ENCODE measurements at places on chromosomes 1 and 21.
A peak's percentile ranks its signal among the peaks of the same experiment; 100 is the strongest.

DNA sequence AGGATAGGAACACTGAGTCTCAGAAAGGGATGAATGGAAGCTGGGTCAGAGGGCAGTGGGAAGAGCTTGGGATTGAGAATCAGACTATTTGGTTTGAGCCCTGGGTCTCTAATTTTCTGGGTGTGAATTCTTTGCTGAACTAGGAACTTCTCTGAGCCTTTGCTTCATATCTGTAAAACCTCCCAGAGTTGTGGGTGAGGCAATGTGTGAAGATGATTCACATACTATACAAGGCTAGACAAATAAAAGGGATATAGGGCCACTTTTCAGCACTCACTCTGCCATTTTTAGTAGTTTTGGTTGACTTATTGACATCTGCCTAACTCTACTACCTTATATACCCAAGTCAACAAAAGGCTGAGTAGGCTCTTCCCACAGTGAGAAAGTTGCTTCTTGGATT is 77.7 kb upstream of the JUN start:
- DNase-seq = peak; percentile 34

GRCh38 chr1:237134929-237135328 is 92.9 kb downstream of the RYR2 start:
- no peak for DNase-seq

DNA sequence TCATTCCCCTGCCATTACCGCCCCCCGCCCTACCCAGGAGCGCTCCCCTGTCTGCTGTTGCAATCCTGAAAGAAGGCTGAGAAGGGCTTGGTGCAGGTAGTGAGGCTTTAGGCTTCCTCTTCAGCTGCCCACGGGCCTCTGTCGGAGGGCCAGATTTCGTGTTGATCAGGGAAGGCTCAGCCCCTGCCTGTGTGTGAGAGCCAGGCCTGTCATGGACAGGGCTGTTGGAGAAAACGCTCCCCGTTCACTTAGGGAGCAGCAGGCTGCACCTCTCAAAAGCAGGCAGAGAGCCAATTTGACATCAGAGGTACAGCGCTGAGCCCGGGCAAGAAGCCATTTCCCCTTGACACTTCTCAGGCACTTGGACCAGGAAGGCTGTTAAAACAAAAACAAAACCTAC is 19.0 kb downstream of the TEX35 start:
- no peak for DNase-seq

DNA sequence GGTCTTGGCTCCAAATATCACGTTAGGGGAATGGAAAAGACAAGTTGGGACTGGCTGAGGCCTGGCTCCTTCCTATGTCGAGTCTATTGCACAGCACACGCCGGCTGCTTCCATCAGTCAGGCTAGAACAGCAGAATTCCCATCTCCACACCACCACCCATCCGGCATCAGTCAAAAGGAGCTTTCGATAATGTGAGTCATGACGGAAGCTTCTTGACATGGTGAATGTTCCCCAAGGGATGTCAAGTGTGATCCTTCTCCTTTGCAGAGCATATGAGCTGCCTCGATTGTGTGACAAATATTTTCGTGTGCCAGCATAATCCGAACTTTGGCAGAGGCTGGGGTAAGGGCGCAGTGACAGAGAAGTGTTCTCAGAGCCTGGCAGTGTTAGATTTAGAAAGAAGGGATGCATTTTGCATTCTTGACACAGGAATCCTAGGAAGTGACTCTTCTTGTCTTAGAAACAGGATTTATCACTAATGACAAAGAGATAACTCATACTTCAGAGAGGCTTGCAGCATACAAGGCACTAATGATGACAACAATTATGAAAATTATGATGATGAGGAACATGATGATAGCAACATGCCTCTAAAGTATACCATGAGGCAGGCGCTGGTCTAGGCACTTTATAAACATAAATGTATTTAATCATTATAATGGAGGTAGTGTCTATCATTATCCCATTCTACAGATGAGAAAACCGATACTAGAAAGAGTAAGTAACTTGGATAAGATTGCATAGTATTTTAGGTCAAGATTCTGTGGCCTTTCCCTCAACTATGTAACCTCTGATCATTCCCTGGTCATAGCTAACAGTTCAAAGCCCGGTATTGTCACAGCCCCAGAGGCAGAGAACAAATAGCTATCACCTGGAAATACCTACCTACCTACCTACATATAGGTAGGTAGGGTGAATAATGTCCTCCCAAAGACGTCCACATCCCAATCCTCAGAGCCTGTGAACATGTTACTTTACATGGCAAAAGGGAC is 135.0 kb downstream of the KCNJ6 start:
- no peak for DNase-seq

DNA sequence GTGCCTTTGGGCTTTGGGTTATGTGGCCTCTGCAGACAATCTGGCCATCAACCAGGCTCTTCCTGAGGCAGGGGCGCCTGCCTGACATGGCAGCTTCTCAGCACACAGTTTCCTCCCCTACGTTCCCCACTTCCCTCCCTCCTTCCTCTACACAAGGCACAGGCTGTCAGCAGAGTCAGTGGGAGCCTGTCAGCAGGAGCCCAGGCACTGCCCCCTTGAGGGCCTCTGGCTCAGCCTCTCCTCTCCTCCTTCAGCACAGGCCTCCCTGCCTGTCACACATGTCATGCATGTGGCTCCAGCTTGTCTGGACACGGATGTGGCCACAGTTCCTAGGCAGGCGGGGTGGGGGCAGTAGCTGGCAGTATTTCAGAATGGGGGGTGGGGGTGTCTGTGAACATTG is 52.2 kb upstream of the ARTN start:
- no peak for DNase-seq

GRCh38 chr21:35525443-35525842 is 476.3 kb upstream of the RUNX1 start:
- peak; percentile 9 for DNase-seq

- DNase-seq = no peak
These were observed 3.7 kb upstream of the LRP8 start for GRCh38 chr1:53331446-53332185.

GRCh38 chr1:94231746-94232145 is 5.6 kb downstream of the ARHGAP29 start:
- DNase-seq = no peak

DNA sequence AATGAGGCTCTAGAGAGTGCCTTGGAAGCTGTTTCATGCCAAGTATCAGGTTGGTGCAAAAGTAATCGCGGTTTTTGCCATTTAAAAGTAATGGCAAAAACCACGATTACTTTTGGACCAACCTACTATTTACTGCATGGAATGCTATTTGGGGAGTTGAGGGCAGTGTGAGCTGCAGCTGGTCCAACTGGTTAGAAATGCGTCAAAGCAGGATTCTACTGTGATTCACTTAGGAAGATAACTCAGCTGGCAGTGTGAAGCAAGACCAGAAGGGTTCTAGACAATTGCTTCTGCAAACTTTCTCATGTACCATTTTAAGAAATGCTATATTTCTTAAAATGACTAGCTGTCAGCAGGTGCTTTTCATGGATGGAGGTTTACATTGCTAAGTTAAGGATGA is 21.2 kb upstream of the PLA2G2C start:
- no peak for DNase-seq

GRCh38 chr1:154104433-154105082 is 50.3 kb downstream of the NUP210L start:
- no peak for DNase-seq

- DNase-seq = peak; percentile 31
These were observed 628.8 kb upstream of the ADAMTS5 start for GRCh38 chr21:27595716-27596115.

DNA sequence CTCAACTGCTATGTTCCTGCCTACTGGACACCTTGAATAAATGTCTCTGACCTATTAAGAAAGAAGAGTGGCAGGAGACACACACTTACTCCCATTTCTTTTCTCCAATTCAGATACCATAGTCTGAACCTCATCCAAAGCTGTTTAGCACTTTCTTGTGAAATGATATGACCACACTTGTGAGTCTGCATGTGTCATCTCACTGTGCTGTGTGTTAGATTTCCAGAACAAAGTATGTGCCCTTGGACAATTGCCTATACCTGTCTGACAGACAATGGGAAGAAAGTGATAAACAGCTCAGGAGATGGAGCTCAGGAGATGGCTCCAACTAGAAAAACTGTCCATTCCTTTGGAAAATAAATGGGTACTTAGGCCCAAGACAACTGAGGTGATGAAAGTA is 48.4 kb downstream of the USP48 start:
- DNase-seq = peak; percentile 11

DNA sequence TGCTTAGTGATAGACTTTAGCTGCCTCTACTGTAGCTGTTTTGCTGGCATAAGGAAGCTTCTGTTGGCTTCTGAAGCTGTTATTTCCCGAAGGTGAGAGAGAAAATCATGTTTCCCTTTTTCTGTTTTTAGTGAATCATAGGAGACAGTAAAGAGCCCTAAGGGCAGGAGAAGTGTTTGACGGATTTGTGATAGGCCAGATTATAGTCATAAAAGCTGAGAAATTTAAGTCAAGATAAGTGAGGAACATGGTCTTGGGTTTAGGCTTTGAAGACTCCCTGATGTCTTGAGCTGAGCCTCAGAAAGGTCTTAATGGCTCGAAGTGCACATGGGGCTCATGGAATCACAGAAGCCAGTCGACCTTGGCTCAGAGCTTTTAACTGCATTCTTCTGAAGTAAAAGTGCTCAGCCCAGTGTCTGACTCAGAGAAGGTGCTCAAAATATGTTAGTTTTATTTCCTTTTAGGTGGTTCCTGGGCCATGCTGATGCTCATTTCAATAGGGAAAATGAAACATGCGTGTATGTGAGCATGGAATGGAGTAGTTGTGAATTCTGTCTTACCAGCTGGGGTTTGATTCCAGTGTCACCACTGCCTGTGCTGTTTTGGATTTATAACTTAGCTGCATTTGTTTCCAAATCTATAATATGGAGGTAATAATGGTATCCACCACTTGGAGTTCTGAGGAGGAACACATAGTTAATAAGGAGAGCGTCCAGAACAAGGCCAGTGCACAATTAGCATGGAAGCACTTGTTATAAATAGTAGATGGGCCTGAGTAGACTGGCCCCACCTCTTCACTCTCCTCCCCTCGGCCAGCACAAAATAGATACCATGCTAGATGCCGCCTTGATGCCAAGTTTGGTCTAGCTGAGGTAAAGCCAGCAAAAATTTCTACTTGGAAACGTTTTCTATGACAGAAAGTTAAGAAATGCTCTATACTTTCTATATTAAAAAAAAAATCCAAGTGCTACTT is 99.2 kb downstream of the C1orf21 start:
- DNase-seq = peak; percentile 48

- DNase-seq = no peak
These were observed 81.6 kb upstream of the SYT6 start for GRCh38 chr1:114235281-114235680.

GRCh38 chr1:64242895-64243756 is 39.7 kb downstream of the UBE2U start:
- peak; percentile 76 for DNase-seq

DNA sequence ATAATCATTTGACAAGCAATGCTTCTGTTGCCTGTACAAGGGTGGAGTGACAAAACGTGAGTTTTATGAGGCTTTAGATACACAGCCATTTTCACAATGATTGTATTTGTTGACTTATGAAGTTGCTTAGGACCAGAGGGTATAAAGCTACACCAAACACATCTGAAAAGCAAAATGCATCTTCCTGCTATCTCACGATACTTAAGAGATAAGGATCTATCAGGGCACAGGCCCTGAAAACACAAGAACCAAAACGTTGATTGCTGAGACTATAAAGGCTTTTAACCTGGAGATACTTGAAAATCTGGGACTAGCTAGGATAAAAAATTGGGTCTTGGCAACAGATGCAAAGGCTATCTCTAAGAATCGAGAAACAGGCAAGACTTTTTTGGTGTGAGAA is 115.7 kb downstream of the SLC5A9 start:
- no peak for DNase-seq

DNA sequence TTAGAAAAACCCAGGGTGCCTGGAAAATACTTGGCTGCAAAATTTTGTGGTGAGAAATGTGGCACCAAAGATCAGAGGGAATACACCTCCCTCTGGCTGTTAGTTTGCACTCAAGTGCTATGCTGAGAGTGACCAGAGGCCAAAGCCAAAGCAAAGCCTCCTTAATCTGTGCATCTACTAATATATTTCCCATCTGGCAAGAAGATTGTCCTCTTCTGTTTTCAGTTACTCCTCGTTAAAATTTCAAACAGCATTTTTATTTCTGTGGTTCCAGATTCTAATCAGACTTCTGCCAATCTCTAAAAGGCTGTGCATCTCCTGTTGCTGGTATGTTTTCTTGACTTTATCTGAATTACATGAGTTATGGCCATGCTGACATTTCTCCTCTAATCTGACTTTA is 327.4 kb downstream of the TBX15 start:
- no peak for DNase-seq

GRCh38 chr1:16286122-16286521 is 49.1 kb upstream of the CPLANE2 start:
- no peak for DNase-seq

- DNase-seq = no peak
These were observed 11.2 kb upstream of the RXRG start for GRCh38 chr1:165456114-165456513.

DNA sequence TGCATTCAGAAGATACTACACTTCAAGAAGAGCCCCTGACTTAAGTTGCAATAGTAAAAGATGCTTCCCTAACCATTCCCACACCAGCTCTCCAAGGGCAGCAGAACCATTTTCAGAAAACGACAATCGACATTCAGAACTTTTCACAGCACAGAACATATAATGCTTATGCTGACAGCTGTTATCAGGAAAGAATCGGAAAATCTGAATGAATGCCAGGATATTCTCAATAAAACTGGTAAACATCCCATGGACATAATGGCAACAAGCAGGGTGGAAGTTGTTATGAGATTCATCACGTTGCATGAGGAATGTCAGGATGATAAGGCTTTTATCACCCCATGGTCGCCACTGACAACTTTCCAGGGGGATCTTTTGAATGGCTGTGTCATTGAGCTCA is 246.6 kb upstream of the CHRM3 start:
- DNase-seq = no peak

DNA sequence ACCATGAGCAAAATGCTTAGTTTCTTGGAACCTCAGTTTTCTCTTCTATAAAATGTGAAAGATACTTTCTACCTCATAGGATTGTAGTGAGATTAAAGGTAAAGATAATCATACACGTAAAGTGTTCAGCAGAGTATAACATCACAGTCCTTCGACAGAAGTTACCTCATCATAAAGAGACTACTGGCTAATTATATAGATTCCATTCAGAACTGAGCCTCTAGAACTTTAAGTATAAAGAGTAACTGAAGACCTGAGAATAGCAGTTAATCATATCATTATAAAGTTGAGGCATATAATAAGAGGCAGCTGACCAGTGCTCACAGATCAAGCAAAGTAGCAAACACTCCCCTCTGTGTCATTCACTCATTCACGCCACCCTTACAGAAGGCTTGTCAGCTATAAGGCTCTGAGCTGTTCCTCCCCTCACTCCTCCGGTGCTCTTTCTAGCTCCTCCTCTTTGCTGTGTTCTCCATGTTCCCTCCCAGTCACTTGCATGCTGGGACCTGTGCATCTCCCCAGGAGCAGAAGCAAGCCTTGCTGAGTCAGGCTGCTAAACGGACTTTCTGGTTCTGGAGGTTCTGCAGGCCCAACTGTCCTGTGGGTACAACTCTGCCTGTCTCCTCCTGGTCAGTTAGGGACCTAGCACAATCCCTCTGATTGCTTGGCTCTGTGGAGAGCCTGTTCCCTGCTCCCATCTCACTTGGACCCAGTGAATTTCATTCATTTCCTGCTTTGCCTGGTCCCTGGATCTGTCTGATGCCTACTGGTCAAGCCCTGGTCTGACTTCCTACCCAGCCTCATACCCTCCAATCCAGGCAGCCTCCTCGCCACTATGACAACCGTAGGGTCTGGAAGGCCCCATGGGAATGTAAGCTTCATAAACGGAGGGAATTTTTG is 28.3 kb upstream of the LY9 start:
- no peak for DNase-seq

GRCh38 chr1:3503525-3503886 is 49.0 kb downstream of the ARHGEF16 start:
- DNase-seq = no peak
